ENCODE measurements at places on chromosomes 4 and X. TPM values are rescaled to one million over a fixed set of nuclear protein-coding genes. Genes with fewer than 3 reads are reported as not detected.

- DNase-seq: no peak
Measured at GRCh38 chrX:153704021-153704526, 16.3 kb downstream of the SLC6A8 start.

The MID2 gene
- total RNA-seq: 52.2 TPM

The ABLIM2 gene
- total RNA-seq: 0.32 TPM

DNA sequence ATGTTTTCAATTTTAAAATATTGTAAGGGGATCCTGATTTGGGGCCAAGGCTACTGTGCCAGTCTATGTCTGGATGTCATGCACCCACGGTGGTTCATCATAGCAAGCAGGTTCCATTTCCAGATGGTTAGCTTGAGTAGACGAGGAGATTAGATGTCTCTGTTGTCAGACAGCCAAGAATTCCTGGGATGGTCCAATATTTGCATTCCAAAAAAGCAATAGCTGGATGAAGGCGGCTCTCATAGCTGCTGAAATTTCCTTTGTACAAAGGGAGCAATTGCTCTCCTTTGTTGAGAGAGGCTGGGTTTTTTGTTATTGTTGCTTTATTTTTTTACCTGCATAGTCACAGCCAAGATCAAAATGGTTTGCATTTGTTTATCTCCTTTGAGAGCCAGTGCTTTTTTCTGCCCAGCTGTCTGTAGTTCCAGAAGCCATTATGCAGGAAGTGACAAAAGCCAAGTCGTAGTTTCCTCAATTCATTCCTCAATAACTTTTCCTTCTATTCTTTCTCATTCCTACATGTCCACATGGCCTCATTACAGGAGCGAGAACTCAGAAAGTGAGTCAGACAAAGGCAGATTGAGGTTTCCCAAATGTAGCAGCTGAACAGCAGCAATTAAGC lies 107.9 kb downstream of the MMRN1 start:
- DNase-seq: no peak
